ENCODE measurements at places on chromosomes 16 and 17.

GRCh38 chr16:31229501-31229900 lies 12.6 kb upstream of the PYDC1 start:
- no peak overlapping the region for H3K4me3 ChIP-seq
- H3K36me3 ChIP-seq, result no peaks in the 10 kb centered on the region
- no peaks in the 10 kb centered on the region for H3K27me3 ChIP-seq
- no peak for DNase-seq

DNA sequence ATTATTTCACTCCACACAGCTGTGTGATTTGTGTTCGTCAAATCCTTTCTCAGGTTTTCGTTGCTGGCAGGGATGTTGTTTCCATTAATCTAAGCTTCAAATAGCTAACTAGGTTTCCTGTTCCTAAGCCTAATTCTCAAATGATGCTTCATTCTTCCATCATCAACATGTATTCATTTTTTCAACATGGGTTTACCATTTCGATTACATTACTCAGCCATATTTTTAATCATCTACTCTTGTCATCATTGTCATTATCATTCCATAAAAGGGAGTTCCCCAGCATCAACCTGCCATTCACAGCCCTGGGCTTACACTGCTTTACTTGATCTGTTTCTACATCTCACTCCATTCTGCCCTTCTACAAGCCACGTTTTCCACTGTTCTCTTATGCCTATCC lies 33.3 kb upstream of the ANKFN1 start:
- H3K27me3 ChIP-seq, result no peaks in the 10 kb centered on the region
- no peak overlapping the region for H3K4me3 ChIP-seq

DNA sequence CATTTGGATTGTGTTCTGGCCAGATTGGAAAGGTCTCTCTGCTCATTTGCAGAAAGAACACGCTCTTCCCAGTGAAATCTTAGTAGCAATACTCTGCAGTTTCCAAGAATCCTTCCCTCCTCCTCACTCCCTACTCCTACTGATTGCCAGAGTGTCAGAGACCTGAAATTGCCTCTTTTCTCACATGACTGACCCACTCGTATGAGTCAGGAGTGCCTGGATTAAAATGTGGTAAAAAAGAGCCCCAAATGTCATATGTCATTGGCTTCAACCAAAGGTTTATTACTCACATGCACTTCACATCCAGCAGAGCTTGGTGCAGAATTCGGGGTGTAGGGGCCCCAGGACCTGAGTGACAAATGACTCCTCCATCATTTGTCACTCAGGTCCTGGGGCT lies 39.7 kb upstream of the IRX3 start:
- H3K27me3 ChIP-seq, result peaks cover 3% of the 10 kb centered on the region
- DNase-seq, result no peak
- no peak overlapping the region for H3K4me3 ChIP-seq

DNA sequence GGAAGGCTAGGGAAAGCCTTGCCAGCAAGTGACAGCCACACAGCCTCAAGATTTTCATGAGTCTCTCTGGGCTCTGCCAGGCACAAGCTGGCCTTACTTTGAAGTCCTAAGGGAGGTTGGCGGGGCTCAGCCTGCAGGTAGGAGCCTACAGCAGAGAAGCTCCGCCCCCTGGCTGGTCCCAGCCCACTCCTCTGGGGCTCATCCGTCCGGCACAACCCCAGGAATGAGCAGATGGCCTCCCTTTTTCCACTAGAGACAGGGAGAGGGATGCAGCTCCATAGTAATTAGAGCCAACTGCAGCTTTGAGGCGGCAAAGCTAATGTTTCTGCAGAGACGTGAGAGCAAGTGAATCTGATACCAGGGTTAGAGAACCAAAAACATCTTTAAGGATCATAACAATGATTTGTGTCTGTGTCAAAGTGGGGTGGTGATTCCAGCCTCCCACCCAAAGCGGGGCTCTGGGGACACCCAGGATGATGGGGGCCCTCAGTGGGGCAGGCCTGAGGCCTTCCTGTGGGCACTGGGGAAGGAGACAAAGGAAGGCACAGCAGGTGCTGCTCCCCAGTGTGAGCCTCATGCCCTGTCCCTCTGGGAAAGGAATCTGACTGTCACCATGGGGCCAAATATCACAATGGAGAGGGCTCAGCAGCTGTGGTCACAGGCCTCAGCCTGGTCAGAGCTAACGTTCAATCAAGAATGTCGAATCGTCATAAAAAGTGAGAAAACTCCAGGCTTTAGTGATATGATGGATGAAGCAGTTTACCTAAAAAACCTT lies 61.5 kb downstream of the RBFOX3 start:
- no peak overlapping the region for H3K27ac ChIP-seq
- DNase-seq, result no peak
- H3K4me3 ChIP-seq, result no peak overlapping the region
- no peaks in the 10 kb centered on the region for H3K36me3 ChIP-seq
- H3K4me1 ChIP-seq, result no peaks in the 10 kb centered on the region

DNA sequence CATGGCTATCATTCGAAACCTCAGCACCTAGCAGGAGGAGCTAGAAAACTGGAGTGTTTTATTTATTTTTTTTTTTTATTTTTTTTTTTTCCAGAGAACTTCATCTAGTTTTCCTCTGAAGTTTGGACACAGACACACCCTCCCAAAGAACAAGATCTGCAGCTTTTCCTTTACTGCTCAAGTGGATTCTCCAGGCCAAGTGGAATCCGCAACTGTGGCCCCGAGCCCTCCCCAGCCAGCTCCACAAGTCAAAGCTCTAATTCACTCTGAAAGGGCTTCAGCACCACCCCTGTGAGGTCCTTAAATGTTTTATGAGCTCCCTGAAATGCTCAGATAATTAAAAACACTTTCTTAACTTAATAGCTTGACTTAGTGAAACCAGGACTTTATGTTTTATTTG lies 332.1 kb upstream of the DYNLRB2 start:
- H3K27ac ChIP-seq, result no peak overlapping the region
- H3K4me3 ChIP-seq, result no peak overlapping the region
- no peaks in the 10 kb centered on the region for H3K4me1 ChIP-seq
- H3K27me3 ChIP-seq, result peaks cover 9% of the 10 kb centered on the region

DNA sequence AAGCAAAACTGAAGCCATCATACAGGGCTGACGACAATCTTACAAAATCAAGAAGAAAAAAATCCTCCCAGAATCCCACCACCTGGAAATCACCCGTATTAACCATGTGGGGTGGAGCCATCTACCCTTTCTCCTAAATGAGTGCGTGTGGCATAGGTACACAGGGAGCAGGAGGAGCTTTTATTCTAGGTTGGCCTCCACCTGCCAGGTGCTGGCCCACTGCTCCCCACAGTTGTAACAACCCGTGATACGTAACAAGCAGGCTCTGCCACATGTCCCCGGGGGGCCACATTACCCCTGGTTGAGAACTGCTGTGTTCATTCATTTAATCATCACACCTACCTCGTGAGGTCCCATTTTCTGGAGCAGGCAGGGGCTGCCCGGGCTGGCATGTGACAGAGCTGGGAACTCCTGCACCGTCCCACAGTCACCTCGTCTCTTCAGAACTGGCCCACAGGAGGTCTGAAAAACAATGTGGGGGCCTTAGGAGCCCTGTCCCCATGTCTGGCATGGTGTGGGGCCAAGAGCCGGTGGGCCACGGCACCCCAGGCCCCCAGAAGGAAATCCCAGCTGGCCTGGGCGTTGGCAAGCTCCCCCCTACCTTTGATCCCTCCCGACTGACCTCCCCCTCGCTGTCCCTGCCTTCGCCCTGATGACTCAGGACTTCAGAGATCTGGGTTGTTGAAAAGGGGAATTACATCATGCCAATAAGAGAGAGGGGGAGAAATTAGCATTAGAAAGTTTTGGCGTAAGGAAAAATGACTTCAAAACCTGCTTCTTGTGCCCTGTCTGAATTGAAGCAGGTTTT lies 12.9 kb downstream of the CMIP start:
- H3K27ac ChIP-seq, result peak overlapping the region; percentile 9
- no peak for DNase-seq
- no peaks in the 10 kb centered on the region for H3K27me3 ChIP-seq
- peaks cover 12% of the 10 kb centered on the region for H3K36me3 ChIP-seq
